Cardiac atrium fibroblast (primary cell): ENCODE measurements at places on chromosomes 7 and 10. TPM values are rescaled to one million over a fixed set of nuclear protein-coding genes. Genes with fewer than 3 reads are reported as not detected.

Gene SPDYE2B
- total RNA-seq, result not detected in 2 replicates

Gene GIMAP1
- 0.81 TPM in 1 of 2 replicates, not detected in the other for total RNA-seq

Gene VIPR2
- not detected in 2 replicates for total RNA-seq

Gene IFIT2
- total RNA-seq, result 3.6 and 6.5 TPM in 2 replicates

Gene CDK5
- total RNA-seq, result 9.2 and 13.0 TPM in 2 replicates

Gene PNLIPRP2
- total RNA-seq, result not detected in 2 replicates

Gene RAPGEF5
- 10.5 and 42.4 TPM in 2 replicates for total RNA-seq

Gene CYP3A7
- total RNA-seq, result not detected in 2 replicates

Gene NUTM2B
- 0.16 and 0.18 TPM in 2 replicates for total RNA-seq

Gene ZC3HAV1L
- total RNA-seq, result 16.2 and 18.1 TPM in 2 replicates

Gene TMEM236
- total RNA-seq, result under 0.01 TPM in 1 of 2 replicates, not detected in the other

Gene POLR2J3
- 3.6 and 5.3 TPM in 2 replicates for total RNA-seq

Gene SCIN
- not detected in 2 replicates for total RNA-seq

Gene OR2A5
- not detected in 2 replicates for total RNA-seq

Gene SPDYE1
- not detected in 2 replicates for total RNA-seq

Gene PSMG3
- 27.9 and 31.1 TPM in 2 replicates for total RNA-seq

Gene PIK3CG
- total RNA-seq, result under 0.01 and 1.1 TPM in 2 replicates

Gene ZNF789
- total RNA-seq, result 1.9 and 4.0 TPM in 2 replicates

Gene GPR22
- not detected in 2 replicates for total RNA-seq

Gene CPXM2
- total RNA-seq, result 0.18 and 2.1 TPM in 2 replicates

Gene FAM25A
- not detected in 2 replicates for total RNA-seq

Gene EN2
- total RNA-seq, result not detected in 2 replicates

Gene HOXA9
- total RNA-seq, result not detected in 2 replicates

Gene PRKCQ
- total RNA-seq, result 0.32 TPM in 1 of 2 replicates, not detected in the other

Gene MMP21
- total RNA-seq, result not detected in 2 replicates

Gene AFAP1L2
- total RNA-seq, result 2.5 and 3.2 TPM in 2 replicates

Gene CDC14C
- total RNA-seq, result not detected in 2 replicates

Gene ZNF727
- total RNA-seq, result not detected in 2 replicates

Gene GRM8
- not detected in 2 replicates for total RNA-seq

Gene CUX1
- total RNA-seq, result 57.2 and 78.7 TPM in 2 replicates

Gene ZNF488
- total RNA-seq, result 0.18 TPM in 1 of 2 replicates, not detected in the other

Gene ZPBP
- not detected in 2 replicates for total RNA-seq

Gene GBX1
- total RNA-seq, result not detected in 2 replicates

Gene ACADSB
- total RNA-seq, result 4.2 and 7.1 TPM in 2 replicates

Gene MMD2
- not detected in 2 replicates for total RNA-seq

Gene LIPM
- not detected in 2 replicates for total RNA-seq

Gene HOXA7
- not detected in 2 replicates for total RNA-seq

Gene SPDYE3
- total RNA-seq, result not detected in 2 replicates

Gene TSPAN12
- total RNA-seq, result 0.16 and 0.72 TPM in 2 replicates

Gene TRIM74
- total RNA-seq, result not detected in 2 replicates

Gene PPP1R17
- total RNA-seq, result not detected in 2 replicates

Gene INPP5A
- total RNA-seq, result 30.5 and 31.2 TPM in 2 replicates

Gene DTX2
- total RNA-seq, result 9.9 and 12.8 TPM in 2 replicates

Gene TDRD1
- 0.16 and 1.1 TPM in 2 replicates for total RNA-seq

Gene ZNHIT1
- 135 and 156 TPM in 2 replicates for total RNA-seq

Gene NRG3
- total RNA-seq, result not detected in 2 replicates

Gene DRGX
- not detected in 2 replicates for total RNA-seq

Gene HOXA11
- total RNA-seq, result not detected in 2 replicates

Gene TBC1D12
- 5.1 and 6.8 TPM in 2 replicates for total RNA-seq

Gene KCNIP2
- 0.54 and 0.97 TPM in 2 replicates for total RNA-seq

Gene NYAP1
- total RNA-seq, result 2.4 and 7.0 TPM in 2 replicates

Gene ZNF467
- total RNA-seq, result 4.1 and 8.1 TPM in 2 replicates

Gene PHKG1
- not detected in 2 replicates for total RNA-seq

Gene INSYN2A
- total RNA-seq, result not detected in 2 replicates

Gene PDK4
- total RNA-seq, result 42.9 and 115 TPM in 2 replicates
